ENCODE measurements at places on chromosomes 1 and 21.

DNA sequence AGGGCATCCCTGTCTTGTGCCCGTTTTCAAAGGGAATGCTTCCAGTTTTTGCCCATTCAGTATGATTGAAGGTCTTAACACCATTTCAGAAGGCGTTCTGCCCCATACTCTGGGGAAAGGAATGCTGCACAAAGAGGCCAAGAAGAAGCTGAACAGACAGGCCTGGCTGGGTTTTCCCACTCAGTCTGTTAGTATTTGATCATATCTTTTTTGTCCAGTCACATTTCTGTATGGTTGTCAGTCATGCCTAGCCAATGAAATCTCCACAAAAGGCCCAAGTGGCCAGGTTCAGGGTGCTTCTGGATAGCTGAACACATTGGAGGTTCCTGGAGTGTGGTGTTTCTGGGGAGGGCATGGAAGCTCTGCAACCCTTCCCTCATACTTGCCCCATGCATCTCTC is 72.1 kb downstream of the NEK7 start:
- no peak for DNase-seq

DNA sequence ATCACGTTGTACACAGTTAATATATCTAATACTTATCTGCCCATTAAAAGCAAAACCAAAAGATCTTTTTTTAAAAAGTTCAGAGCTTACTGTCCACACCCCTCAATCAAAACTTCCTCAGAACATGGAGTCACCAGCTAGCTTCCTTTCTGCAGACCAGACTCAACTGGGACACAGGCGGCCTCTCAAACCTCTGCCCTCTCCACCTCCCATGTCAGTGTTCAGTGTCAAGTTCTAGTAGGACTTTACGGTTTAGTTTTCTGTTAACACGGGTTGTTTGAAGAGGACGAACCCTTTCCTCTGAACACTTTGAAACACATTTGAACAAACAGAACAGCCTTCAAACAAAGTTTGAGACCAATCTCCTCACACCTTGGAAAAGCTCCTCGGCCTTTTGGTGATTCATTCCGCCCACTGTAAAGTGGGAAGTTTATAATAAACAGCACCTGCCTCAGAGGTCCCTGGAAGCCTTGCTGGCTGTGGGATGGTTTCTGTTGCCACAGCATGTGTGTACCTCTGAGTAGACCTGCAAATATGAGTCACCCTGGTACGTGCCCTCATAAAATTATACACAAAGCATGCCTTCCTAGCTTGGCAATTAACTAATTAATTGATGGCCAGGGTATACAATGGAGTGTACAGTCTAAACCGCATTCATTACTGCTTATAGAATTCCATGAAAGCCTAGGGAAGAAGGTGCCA is 48.4 kb upstream of the SIPA1L2 start:
- no peak for DNase-seq

GRCh38 chr1:105243969-105244368 is 1494.3 kb downstream of the AMY1C start:
- DNase-seq, result no peak

DNA sequence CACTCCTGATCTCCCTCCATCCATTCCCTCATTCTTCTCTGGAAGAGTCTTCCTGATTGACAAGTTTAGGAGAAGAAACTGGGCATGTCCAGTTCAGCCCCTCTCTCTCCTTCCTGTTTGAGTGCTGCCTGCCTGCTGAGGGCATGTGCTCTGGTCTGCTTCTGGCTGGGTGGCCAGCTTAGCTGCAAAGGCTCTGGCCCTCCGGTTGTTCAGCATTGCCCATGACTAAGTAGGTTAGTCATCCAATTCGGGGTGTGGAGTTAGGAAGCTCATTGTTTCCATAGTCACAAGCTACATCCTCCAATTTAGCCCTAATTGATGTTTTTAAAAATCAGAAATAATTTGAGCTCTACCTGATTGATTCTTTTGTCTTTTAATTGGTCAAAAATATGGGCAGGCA is 25.6 kb upstream of the PLA2G2E start:
- no peak for DNase-seq

DNA sequence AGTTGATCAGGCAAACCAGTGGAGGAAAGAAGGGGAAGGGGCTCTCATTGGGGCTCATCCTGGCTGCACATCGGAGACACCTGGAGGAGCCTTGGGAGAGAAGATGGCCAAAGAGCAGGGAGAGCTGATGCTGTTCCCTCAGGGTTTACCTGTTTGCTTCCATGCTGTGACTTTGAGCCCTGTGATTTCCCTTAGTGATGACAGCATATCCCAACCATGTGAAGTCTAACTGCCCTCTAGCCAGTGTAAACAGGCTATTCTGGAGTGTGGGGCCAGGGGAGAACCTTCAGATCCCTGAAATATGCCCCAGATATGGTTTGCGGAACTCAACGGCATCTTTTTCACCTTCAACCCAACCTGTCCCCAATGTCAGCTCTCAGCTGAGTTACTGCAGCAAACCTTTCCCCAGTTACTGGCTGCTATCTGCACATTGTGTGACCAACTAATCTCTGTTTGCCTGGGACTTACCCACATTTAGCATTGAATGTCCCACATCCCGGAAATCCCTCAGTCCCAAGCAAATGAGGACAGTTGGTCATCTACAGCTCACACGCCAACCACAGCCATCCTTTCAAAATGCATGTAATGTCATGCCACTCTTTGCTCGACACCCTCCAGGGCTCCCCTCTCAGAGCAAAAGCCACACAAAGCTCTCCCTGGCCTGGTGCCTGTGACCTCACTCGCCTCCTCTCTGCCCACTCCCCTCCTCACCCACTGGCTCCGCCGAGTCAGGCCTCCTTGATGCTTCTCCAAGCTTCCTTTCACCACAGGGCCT is 242.3 kb downstream of the KCNJ6 start:
- DNase-seq, result no peak

- DNase-seq, result no peak
Observed at GRCh38 chr1:58264462-58264861, 282.1 kb downstream of the OMA1 start.

GRCh38 chr1:41582851-41583657 is 98.6 kb upstream of the EDN2 start:
- no peak for DNase-seq

DNA sequence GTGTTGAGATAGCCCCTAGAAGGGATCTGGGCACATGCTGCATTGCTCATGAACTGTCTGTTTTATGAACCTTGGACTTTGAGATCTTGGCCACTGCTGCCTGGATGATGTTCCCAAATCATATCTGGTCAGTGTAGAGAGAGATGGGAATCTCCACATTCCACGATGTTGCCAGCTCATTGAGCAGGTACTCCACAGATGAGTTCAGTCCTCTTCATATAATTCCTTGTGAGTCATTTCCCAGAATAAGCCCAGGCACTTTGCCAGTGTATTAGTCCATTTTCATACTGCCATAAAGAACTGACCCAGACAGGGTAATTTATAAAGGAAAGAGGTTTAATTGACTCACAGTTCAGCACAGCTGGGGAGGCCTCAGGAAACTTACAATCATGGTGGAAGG is 254.0 kb upstream of the RUNX1 start:
- no peak for DNase-seq

DNA sequence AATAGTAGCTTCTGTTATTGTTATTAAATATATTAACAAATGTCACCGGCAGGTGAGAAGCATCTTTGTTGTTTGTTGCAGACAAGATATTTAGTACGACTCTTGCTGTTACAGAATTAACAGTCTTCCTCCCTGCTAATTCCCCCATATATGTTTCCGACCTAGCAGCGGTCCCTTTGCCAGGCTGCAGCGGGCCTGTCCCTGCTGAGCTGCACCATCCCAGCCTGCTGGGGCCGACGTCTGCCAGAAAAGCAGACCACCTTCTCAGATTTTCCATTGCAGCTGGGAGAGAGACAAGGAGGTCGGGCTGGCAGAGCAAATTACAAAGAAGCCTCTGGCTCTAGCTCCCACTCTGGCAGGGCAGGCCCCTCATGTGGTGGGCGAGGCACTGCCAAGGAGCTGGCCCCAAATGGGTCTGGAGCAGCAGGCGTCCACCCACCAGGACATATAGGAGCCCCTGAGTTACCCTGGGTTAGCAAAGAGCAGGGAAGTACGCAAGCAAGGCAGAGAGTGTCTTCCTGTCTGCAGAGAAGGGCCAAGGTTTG is 142.7 kb downstream of the FOXD2 start:
- no peak for DNase-seq

- DNase-seq, result no peak
Observed at GRCh38 chr1:240332672-240333071, 241.0 kb downstream of the FMN2 start.

GRCh38 chr1:246760422-246761347 is 36.5 kb downstream of the SCCPDH start:
- no peak for DNase-seq

DNA sequence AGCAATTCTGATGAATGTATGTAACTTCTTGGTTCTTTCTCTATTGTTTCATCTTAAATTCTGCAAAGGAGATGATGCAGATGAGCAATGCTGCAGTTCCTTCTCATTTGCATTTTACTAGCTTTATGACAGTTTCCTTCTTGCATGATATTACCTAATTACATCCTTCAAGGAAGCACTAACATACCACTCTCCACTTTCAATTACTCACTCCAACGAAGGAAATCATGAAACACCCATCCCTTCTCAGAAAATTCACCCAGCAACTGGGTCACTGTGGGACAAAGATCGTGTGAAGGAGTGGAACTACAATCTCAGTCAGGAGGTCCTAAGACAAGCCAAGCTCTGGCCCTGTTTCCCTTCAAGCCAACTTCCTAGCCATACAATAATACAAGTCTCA is 142.3 kb downstream of the CHD1L start:
- DNase-seq, result no peak

DNA sequence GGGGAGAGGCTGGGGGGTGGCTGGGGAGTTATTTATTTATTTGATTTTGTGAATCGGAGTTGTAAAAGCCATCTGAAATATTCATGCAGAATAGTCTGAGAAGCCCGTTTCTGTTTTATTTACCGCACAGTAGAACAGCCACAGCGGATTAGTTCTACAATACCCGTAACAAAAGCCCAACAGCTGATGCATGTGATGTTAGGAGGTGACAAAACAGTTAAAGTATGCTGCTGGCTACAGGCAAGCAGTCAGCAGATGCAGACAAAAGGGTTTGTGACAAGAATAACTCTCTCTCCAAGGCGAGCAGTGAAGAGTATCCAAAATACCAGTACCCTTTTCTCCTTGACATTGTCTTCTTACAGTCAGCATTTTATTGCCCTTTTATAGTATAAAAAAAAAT is 42.0 kb downstream of the PROX1 start:
- DNase-seq, result peak; percentile 73
